CD4-positive, alpha-beta T cell treated with Interleukin-21 for 1 hour (primary cell): ENCODE measurements at places on chromosomes 16 and 17.

GRCh38 chr17:77644181-77645071 lies 314.1 kb upstream of the TNRC6C start:
- no peak for DNase-seq

DNA sequence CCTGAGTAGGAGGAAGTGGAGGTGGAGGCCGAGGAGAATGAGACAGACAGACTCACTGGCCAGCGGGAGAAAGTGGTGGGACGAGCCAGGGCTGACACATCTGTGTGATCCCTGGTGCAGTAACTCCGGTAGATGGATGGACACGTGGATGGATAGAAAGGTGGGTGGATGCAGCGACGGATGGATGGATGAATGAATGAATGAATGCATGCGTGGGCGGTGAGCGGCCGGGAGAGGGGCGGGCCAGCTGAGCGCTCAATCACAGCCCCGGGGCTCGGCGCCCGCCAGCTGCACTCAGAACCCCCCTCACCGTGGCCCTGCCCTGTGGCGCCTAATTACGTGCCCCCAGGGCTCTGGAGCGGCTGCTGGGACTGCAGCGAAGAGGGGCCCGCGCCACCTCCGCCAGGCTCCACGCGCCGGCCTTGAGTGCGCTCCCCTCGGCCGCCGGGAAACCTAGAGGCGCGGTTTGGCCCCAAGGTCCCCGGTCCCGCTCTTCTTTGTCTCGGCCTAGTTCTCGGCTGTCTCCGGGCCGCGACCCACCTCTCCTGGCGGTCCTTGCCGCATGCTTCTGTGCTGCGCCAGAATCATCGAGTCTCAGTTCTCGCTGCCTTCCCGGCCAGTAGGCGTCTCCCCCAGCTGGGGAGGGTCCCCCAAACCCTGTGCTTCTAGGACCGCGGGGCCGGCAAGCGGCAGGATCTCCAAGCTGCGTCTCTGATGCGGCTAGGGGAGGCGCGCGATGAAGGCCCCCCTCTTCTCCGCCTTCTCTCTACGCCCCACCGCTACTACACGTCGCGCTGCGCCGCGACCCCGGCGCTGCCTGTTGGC lies 41.0 kb downstream of the RAI1 start:
- no peak for DNase-seq

- DNase-seq = no peak
Measured at GRCh38 chr17:70775679-70776078, 606.3 kb downstream of the KCNJ2 start.

DNA sequence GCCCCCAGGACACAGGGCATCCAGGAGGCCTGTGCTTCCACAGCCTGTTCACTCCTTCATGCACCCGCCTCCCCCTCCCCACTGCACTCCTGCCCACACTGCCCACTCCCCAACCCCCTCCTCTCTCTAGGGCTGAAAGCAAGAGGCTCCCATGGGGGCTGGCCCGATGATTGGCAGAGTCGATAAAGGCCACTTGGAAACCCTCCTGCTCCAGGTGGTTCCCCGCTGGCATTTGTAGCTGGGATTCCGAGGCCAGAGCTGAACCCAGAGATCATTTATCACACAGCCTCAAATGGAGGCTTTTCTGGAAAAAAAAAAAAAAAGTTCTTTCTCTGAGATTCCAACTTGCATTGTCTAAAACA lies 74.1 kb downstream of the SREBF1 start:
- DNase-seq = no peak

DNA sequence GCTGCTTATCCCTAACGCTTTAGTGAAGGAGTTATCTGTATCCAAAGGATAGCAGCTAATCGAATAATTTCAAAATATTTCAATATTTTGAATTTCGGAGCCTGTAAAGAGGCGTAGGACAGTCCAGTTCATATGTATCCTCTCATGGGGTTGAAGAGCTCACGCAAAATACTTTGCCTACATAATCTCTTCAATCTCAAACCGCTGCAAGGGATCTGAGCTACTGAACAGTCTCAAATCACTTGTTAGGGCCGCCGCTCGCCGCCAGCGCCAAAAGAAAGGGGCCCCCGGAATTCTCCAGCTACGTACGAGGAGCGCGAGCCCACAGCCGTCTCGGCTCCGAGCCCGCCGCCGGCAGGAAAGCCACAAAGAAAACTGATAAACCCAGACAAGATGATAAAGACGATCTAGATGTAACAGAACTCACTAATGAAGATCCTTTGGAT lies 601 bp upstream of the RFWD3 start:
- DNase-seq = peak; percentile 10

GRCh38 chr17:67994817-67995569 lies 1.3 kb downstream of the C17orf58 start:
- DNase-seq = no peak

DNA sequence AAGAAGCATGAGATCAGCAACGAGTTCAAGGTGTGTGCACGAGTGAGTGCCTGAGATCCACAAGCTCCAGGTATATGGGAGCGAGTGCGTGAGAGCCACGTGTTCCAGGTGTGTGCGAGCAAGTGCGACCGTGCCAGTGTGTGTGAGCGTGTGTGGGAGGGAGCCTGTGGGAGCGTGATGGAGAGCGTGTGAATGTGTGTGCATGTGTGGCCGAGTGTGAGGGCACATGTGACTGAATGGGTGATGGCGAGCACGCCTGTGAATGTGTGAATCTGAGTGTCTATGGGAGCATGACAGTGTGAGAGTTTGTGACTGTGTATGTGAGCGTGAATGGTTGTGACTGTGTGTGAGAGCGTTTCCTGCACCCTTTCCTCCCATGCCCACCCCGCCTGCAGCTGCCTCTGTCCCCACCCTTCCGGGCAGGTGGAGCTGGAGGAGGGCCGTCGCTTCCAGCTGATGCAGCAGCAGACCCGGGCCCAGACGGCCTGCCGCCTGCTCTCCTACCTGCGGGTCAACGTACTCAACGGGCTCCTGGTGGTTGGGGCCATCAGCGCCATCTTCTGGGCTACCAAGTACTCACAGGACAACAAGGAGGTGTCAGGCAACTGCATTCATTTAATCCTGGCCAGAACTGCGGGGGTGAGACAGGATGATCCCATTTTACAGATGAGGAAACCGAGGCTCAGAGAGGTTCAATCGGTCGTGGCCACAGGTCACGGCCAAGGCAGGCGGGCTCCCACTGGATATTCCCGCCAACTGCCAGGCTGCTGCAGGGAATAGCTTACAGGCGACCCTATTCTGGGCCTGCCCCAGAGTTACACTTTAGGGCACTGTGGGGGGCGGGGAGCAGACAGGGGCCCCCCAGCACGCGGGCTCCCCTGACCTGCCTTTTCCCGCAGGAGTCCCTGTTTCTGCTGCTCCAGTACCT lies 3.7 kb downstream of the TMC8 start:
- DNase-seq = peak; percentile 89

DNA sequence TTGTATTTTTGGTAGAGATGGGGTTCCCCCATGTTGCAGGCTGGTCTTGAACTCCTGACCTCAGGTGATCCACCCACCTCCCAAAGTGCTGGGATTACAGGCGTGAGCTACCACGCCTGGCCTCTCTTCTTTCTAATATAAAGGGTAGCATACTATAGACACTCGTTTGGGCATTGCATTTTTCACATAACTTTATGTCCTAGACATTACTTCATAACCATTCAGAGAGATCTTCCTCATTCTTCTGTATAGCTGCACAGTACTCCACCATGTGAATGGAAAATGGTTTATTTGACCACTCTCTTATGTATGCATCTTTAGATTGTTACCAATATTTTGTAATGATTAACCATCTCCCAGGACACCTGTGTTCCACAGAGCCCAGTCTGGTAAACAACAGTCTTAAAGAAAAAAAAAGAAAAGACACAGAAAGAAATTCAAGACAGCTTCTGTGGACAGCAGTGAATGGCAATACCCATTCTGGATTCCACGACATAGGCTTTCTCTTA lies 42.1 kb downstream of the TK2 start:
- no peak for DNase-seq

DNA sequence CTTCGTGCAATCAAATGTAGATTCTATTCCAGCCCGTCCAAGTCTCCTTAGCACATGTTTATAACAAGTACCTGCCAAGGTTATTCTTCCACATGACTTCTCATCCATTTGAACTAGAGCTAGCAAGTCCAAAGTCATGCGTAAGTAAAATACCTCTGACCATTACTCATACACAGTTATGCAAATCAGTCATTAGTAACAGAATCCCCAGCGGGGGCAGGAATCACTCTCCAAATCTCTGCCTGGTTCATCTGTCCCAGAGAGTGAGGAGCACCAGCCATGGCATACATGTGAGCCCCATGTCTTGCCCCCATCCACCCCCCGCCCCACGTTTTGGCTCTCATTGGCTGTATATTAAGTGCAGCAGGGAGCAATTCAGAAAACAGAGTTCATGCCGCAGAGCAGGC lies 27.7 kb downstream of the SRL start:
- no peak for DNase-seq

DNA sequence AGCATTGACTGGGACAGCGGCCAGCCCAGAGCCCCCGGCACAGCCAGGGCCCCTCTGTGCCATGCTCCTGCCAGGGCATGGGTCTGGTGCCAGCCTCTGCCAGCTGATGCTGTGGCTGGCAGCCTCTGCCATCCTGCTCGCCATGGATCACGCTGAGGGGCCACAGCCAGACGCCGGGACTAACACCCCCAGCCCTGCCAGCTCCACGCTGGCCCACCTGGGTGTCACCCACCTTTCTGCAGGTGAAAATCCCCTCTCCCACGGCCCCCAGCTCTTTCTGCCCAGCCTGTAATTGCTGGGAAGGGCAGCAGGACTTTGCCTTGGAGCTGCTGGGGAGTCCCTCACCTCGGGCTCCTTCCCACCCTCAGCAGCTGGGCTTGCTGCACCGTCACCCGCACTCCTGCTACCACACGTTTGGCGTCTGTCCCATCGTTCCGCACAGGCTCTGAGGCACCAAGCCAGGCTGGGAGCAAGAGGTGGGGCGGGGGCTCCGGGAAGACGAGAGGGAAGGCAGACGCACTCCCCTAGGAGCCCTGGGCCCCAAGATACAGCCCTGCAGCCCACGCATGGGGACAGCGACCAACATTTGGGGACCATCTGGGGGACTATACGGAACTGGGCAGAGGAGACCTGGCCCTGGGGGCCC lies 42.0 kb upstream of the ACSF3 start:
- DNase-seq = no peak

GRCh38 chr16:68563631-68564381 lies 24.7 kb downstream of the ZFP90 start:
- DNase-seq = no peak

GRCh38 chr16:58236231-58236690 lies 38.4 kb upstream of the CSNK2A2 start:
- peak; percentile 69 for DNase-seq

GRCh38 chr16:57304169-57305061 lies 19.9 kb upstream of the PLLP start:
- DNase-seq = peak; percentile 30
